Thymus (tissue), 14 donors: ENCODE measurements at places on chromosomes 7 and 10.

DNA sequence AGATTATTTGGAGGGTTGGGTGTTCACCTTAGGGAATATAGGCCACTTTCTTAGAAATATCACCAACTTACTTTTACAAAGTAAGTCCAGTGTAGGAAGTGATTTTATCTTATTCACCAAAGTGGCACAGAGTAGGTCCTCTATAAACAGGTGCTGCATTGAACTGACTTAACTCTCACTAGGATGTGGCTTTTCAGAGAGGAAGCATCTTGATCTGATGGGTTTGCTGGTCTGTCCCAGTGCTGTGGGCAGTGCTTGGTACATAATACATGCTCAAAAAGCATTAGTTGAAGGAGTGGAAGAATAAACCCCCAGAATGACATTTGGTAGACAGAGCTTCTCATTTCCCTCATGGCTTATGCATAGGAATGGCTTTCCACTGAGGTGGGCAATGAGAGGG is 334.7 kb downstream of the LRMDA start:
- DNase-seq = no peak

GRCh38 chr7:143042159-143042789 is 9.9 kb upstream of the OR6V1 start:
- no peak for DNase-seq

DNA sequence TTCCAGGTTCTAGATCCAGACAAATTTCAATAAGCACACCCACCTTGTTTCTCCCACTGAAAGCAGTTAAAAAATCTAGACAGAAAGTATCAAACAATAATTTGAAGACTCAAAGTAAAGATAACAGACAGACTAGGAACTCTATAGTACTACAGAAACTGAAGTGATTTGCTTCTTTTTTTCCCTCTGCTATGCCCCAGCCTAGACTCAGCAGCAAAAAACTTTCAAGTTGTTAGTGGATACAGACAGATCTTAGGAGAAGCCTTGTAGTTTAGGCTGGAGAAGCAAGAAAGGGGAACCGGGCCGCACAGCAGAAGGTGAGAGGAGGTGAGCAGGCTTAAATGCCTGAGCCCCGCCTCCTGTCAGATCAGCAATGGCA is 65.1 kb downstream of the IGF2BP3 start:
- no peak for DNase-seq

GRCh38 chr7:101939136-101939695 is 121.8 kb downstream of the CUX1 start:
- no peak for DNase-seq

DNA sequence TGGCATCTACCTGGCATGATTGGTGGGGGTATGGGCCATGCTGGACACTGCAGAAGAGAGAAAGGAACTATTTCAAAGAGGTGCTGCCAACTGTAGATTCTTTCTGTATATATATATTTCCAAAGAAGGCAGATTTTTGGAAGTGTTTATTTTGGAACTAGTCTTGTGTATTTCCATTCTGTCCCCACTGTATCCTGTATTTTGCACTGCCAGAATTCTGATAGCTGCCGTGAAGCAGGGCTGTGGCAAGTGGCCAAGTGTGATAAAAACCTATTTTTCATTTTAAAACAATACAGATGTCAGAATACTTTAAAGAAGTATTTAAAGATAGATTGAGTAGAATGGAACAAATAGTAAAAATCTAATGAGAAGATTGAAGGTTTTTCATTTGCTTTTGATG is 17.1 kb downstream of the MCU start:
- DNase-seq = no peak

DNA sequence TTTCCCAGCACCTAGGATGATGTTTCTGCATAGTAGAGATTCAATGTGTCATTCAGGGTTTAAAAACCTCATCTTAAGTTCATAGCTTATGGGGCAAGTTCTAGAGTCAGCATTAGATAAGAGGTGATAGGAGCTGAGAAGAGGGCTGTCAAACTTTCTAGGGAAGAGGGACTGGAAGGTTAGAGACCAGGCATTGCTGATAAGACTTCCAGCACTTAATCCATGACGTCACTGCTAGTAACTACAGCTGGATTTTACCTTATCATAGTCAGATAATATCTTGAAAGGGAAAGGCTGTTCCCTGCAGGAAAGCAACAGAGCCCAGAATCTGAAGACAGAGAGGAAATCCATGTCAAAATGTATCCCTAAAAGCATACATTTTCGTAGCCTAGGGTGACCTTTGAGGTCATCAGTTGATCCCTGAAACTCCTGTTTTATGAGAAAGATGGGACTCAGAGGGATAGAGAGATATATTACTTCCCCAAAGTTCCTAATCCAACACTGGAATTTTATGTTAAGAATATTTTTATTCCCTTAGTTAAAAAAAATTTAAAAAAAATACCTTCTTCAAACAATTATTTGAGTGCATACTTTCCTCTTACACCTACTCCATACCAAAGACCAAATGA is 3.3 kb upstream of the CPED1 start:
- DNase-seq = no peak

DNA sequence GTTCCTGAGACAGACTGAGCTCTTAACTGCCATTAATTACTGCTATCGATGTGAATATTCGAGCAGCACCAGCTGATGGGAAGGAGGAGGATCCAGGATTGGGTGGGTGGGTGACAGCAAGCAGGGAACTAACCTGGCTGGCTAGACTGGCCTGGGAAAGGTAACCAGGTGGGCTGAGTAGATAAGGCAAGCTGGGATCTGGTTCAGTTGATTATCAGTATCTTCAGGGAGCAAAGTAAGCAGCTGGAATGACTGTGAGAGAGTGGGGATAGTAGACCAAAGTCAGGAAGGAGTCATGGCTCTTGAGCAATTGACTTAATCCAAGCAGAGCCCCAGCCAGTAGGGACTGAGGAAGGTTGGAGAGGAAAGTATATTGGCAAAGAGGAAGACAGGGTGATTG is 46.9 kb upstream of the KMT2E start:
- DNase-seq = no peak

- no peak for DNase-seq
Measured at GRCh38 chr10:69435966-69436520, 15.2 kb upstream of the TSPAN15 start.

DNA sequence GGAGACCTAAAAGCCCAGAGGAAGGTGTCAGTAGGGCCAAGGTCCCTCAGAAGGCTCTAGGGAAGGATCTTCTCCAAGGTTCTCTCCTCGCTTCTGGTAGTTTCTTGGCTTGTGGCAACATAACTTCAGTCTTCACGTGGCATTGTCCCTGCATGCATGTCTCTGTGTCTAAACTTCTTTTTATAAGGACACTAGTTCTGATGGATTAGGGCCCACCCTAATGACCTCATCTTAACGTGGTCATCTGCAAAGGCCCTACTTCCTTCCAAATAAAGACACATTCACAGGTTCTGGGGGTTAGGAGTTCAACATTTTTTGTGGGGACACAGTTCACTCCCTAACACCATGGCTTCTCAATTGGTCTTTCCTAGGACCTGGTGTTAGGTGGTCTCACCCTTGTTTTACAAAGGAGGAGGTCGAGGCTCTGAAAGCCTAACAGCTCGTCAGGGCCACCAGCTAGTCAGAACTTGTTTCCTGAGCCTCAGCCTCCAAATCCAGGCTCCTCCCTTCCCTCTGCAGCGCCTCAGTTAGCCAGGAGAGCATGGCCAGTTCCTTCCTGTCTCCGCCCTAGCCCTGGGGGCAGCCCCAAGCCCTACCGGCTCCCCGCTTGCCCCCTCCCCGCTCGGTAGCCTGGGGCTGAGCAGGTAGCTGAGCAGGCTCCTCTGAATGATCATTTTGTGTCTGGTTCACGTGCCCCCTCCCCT is 109.7 kb upstream of the PPIF start:
- DNase-seq = no peak

DNA sequence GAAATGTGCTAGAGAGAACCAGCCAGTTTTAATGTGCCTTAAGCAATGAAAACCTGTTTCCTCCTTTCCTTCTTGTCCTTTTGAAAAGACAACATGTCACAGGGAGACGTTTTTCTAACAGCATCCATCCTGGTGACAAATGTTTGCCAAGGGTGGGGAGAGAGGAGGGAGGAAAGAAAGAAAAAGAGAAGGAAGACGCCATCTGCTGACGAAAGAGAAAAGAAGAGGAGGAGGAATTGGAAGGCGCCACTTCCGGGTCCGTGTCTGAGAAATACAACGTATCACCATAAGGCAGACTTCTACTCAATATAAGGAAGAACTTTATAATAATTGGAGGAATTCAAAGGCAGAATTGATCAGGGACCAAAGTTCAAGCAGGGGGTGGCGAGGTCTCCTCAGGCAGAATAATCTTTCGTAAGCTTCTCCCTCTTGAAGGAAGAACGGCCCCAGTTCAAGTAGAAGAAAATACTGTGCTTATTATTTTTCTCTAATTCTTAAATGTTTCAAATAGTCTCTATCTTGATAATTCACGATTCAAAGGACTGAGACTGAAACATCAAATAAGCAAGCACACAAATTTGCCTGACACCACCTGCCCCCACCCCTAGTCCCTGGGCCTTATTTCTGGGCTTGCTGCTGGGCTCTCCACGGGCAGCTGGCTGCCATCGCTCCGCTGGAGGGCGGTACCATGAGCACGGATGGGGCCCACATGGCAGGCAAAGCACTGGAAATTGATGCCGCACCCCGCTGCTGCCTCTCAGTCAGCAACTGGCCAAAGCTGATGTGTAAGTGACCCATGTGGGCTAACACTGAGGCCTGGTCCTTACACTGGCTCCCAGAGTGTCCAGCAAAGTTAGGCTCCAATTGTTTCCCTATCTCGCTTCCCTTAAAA is 273.7 kb upstream of the KLF14 start:
- DNase-seq = peak; percentile 70

- DNase-seq = no peak
Measured at GRCh38 chr7:293681-294439, 3.9 kb downstream of the FOXL3 start.

GRCh38 chr10:102352066-102352715 is 43.3 kb upstream of the NFKB2 start:
- peak; percentile 52 for DNase-seq

DNA sequence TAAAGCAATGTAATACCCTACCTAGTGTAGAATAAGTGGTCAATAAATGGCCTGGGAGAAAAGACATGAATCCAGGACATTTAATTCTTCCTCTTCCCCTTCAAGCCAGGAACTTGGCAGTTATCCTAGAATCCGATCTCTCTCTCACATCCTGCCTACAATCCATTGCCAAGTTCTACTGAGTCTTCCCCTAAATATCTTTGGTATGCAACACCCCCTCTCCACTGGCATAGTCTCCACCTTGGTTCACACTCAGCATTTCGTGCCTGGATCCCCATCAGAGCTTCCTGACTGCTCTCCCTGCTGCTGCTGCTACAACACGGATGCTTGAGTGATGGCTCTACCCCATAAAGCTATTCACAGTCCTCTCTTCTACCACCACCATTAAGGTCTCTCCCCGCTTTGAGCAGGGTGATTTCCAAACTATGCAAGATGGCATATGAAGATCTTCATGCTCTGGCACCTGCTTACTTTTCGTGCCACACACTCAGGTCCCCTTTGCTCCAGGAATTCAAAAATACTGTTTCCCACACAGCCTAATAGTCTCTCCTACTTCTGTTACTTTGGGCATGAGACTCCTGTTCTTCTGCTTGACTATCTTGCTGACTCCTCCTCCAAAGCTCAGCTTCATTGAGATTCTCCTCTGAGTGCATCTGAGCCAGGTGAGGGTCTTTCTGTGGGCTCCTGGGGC is 4.8 kb downstream of the ANK3 start:
- no peak for DNase-seq

- no peak for DNase-seq
Measured at GRCh38 chr10:36559412-36560400, 565.7 kb upstream of the ANKRD30A start.

GRCh38 chr7:90896458-90896857 is 300.3 kb downstream of the CDK14 start:
- DNase-seq = no peak

DNA sequence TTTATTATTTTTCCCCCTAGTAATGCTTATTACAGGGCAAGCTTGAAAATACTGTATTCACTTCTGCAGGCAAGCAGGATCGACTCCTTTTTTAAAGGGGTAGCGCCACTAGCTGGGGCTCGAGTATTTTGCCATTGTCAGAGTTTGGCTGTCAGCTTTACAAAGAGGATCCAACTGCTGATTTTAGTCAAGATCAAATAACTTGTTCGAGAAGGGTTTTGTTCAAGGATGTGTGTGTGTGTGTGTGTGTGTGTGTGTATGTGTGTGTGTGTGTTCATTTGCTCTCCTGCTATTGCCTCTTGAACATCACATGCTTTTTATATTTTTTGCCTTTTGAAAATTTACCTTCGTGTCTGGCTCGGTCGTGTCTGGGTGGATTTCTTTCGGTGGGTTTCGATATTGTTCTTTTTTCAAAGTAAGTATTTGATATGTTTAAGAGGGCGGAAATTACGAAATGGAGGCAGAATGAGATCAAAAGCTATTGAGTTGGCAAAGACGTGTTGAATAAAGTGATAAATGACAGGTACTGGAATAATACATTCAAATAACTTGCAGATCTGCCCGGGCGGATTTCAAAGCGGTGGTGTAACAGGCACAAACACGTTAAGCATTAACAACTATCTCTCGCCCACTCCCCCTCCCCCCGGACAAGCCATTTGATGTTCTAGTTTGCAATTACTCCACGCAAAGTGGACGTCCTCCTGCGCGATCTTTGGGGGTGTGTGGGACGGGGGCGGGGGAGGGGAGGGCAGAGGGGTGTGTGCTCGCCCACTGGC is 1.1 kb downstream of the ARID5B start:
- peak; percentile 61 for DNase-seq

- DNase-seq = no peak
Measured at GRCh38 chr7:117186218-117187010, 136.4 kb downstream of the WNT2 start.

DNA sequence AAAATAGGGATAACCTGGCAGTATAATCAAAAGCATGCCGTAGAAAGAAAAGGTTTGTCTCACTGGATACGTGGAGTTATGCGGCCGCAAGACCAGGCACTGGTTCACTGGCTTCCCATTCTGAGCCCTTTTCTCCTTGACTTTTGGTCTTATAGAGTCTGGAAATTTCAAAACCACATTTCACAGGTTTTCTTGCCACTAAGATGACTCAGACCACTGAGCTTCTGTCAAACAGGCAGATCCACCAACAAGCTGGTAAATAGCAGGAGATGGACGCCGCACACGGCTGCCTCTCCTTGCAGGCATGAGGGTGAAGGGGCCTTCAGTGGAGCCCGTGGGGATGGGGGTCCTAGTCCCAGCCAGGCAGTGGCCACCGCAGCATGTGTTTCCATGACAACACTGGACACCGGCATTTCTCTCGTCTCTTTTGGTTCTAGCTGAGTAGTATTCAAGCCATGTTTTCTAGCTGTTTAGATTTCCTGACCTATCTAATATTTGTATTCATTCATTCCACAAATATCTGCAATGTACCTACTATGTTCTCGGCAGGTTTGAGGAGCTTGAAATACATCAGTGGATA is 55.5 kb downstream of the KLF6 start:
- no peak for DNase-seq

DNA sequence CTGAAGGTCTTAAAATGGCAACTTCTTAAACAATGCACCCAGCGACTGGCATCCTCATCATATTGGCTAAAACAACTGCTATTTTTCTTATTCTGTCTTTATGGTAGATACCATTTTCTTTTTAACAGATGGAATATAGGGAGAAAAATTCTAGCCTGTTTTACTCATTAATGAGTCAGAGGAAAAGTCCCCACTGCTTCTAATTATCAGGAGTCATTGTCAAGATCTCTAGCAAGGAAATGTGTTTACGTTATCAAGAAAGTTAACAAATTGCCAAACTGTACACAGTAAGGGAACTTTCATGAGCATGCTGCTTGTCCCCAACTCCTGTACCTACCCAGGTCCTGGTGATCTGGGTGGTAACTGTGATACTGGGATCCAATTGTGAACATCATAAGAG is 117.7 kb upstream of the KIAA1217 start:
- no peak for DNase-seq
